ENCODE measurements at places on chromosomes 5 and 9.

- no peak for DNase-seq
Observed at GRCh38 chr9:35195683-35196082, 33.9 kb downstream of the UNC13B start.

DNA sequence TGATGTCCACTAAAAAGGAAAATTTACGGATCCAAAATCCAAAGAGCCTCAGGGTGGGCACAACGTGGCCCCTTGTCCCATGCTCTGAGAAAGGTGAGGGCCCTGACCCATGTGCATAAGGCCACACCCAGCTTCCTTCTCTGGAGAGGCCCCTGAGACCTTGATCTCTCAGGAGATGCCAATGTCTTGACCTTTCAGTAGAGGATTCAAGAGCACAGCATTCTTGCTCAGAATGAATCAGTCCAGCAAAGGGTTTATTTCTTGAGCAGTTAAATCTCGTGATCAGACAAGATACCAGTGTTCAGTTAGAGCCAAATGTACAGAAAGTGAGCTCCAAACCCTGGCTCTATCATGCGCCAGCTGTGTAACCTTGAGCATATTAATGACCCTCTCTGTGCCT is 115.9 kb upstream of the DAPK1 start:
- no peak for DNase-seq

- no peak for DNase-seq
Observed at GRCh38 chr5:65141493-65141892, 340.2 kb downstream of the ADAMTS6 start.

DNA sequence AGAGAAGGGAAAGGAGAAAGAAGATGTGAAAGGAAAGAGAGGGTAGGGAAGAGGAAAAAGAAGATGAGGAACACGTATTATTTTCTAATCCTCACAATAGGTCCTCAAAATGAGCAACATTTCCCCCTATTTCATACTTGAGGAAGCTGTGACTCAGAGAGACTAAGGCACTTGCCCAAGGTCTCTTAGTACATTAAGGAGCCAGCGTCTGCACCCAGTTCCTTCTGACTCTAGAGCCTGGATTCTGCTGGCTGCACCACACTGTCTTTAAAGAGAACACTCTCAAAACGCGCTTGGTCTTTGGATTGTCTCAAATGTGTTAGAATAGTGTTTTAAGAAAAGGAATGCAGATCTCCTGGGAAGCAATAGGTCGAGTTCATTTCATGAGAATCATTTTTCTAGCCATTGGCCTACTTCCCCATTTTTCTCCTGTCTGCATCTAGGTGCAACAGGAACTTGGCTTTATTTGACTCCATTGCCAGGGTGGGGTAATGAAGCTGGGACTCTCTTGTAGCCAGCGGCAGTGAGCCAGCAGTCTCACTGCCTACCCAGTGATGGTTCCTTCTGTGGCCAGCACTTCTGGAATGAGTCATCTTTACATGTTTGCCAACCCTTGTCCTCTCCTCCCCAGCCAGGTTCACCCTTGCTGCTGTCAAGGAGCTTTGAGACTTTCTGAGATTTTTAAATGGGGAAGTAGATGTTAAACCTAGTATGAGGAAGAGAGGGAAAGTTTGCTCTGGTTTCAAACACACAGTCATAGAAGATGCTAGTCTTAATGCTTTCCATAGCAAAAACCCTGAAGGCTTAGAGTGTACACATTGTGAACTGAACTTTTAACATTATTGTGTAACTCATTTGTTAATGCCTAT is 82.7 kb downstream of the DOCK8 start:
- DNase-seq, result no peak

GRCh38 chr5:149711338-149711737 is 18.8 kb upstream of the PPARGC1B start:
- DNase-seq, result no peak

DNA sequence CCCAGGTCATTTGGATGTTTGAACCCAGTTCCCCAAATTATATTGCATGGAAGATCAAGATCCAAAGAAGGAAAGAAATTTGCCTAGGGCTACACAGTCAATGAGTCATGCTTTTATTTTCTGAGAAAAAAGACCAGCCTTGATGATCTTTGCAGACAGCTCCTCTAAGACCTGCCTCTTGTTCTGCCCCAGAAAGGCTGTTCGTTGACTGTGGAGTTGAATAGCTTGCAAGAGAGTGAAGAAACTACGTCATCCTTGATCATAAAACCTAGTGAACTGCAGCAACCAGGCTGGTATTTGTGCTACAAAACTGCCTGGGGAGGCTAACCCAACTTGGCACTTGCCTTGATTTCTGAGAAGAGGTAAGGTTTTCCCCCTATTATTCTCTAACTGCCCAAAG is 263.9 kb downstream of the PAPPA start:
- DNase-seq, result no peak

- DNase-seq, result no peak
Observed at GRCh38 chr5:103340717-103341388, 82.3 kb downstream of the MACIR start.

DNA sequence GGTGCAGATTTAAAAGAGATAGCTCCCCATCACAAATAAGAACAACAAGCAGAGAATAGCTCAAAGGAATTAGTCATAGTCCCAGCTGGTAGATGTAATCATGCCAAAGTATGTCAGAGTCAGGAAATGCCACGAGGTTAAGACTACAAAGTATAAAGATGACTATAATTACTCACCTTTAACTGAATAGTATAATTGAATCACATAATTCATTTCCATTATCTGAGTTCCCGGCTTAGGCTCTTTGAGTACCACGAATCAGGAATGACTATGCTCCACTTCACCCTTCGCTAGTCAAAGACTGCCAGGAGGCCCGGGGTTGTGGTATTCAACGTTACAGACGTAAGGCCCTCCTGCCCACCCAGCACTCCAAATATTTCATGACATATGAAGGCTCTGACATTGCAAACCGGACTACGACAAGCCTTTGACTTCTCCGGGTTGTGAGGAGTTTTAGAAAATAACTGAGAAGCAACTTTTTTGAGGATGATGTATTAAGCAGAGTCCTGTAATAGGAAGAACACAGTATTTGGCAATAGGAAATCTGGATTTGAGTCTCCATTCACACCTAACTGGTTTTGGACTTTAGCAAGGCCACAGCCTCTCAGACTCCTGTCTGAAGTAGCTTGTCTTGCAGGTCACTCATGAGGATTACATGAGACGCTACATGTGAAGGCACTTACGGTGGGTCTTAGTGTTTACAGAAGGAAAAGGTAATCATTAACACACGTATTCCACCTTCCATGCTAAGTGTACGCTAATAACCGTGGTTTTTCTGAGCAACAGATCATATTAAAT is 64.6 kb downstream of the ENC1 start:
- no peak for DNase-seq

DNA sequence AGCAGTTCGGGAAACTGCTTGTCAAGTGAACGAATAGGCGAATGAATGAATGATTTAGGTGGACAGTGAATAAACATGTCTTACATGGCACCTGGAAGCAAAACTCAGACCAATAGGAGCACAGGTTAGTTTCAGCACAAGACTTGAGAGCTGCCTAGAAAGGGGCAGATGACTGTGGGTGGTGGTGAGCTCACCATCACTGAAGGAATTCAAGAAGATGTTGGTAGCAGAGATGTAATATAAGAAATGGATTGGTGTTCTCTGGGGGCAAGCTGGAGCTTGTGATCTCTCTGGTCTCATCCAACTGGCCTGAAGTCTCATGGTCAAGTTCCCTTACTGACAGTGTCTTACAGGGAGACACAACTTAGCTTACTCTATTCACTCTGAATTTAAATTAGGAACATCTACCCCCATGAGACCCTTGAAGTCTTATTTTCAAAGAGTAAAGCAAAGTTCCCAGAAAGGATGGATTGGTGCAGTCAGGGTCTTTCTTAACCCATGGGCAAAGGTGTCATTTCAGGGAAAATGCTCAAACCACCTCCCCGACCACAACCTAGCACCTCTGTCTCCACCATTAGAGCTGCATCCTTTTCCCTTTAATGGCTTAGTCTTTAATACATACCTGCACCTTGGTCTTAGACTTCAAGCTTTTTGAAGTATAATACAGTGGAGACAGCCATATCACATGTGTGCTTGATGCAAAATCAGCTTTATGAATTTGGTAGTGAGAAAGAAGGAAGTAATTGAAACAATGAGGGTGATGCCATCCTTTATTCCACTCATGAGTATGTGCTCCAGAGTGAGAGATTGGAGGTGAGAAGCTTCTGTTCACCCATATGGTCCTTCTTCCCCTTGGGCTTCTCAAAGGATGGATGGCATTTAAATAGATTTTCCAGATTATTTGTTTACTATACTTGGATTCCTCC is 5.1 kb downstream of the LCP2 start:
- no peak for DNase-seq

- no peak for DNase-seq
Observed at GRCh38 chr9:90629991-90630390, 12.6 kb downstream of the DIRAS2 start.

DNA sequence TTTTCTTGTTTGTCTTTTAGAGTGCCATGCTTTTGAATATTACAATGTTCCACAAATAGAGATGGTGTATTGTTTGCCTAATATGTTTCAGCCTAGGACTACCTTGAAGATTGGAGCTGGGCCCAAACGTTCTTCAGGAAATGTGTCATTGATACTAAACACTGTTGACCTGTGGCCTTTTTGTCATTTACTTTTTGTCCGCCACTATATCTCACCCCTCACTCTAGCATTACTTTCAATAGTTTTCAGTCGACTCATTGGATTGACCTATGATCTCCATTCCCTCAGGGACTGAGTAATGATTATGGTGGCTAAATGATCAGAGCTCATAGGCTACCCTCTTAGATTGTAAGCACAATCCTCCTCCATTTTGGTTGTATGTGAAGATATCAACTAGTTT is 115.8 kb downstream of the NUDT12 start:
- DNase-seq, result no peak

DNA sequence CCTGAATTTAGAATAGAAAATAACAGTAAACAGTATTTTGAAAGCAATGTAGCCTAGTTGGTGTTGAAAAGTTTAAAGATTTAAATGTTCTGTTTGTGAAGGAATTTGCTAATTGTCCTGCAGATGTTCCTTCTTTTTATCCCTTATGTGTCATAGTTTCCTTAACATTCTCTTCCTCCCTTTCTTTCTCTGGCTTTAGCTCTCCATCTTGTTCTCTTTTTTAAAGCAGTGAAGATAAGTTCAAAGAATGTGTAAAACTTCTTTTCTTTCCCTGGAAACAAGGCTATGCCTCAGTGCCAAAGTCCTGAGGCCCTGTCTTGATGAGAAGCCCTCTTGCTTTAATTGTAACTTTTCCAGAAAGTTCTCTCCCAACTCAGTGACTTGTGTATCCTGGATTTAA is 24.4 kb upstream of the GAS1 start:
- DNase-seq, result no peak

- peak; percentile 72 for DNase-seq
Observed at GRCh38 chr9:121463026-121463807, 36.4 kb downstream of the GGTA1 start.

GRCh38 chr9:135883410-135884089 is 23.8 kb downstream of the CAMSAP1 start:
- DNase-seq, result no peak

- peak; percentile 33 for DNase-seq
Observed at GRCh38 chr9:113992276-113992951, 85.7 kb downstream of the AMBP start.

DNA sequence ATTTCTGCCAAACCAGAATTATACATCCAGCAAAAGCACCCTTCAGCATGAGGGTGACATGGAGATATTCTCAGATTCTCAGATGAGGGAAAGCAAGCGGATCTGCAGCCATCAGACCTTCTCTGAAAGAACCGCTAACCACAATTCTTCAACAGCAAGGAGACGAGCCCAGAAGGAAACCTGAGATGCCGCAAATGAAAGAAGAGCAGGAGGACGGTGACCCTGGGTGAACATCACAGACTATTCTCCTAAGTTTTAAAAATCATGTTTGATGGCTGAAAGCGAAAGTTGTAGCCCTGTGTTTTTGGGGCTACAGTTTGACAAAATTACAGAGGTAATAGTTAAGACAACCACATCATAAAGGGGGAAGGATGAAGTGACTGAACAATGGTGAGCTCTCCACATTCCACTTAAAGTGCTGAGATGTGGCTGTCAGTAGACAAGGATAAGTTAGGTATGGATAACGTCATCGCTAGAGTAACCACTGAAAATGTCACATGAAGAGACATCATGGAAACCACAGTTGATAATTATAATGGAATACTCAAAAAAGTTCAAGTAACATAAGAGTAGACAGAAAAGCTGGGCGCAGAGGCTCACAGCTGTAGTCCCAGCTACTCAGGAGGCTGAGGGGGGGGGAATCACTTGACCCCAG is 31.5 kb upstream of the NSMF start:
- DNase-seq, result no peak

- DNase-seq, result no peak
Observed at GRCh38 chr5:40390281-40391149, 289.2 kb upstream of the PTGER4 start.

DNA sequence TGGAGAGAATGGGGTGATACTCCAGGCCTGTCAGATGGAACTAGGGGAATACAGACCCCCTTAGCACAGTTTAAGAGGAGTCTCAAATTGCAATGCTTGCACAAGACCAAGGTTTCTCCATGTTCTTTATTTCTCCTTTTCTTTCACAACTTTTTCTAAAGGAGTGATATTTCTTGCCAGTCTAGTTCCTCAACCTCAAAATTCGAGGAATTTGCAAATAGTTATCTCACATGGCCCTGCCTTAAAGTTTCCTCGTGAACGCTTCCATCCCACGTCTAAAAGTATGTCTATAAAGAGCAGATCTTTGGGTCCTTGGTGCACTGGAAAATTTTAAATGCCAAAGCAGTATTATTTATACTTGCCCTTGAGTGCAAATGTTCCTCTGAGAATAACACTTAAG is 373.8 kb upstream of the KLF4 start:
- no peak for DNase-seq

DNA sequence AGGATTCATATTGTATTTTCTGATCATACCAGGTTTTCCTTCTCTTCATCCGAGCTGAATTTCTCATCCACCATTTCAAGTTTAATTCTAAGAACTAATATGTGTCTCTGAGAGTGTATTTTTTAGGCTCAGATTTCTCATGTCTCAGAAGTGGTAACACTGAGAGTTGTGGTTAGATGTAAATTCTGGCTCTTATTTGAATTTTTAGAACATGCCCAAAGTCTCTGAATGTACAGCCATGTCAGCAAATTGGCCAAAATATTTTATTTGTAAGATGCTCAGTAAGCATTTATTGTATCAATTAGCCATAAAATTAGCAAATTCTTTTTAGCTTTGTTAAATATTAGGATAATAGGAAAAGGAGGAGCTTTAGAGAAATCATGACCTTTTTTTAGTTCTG is 16.6 kb downstream of the SV2C start:
- no peak for DNase-seq

DNA sequence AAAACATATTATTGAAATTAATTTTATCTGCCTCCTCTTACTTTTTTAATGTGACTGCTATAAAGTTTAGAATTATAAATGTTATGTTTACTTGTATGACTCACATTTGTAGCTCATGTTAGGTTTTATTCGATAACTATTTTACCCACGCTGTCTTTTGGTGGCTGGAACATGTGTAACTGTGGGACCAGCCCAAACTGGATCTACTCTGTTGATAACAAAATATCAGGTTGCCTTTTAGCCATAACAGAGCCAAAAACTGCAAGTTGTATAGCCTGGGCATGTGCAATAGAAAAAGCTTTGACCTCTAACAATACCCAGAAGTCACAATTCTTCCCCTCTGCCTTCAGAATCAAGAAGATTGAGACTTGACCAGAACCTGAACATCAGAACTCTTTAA is 356.5 kb downstream of the PRELID2 start:
- no peak for DNase-seq

All from sciatic nerve (tissue), 2 donors.